Astrocyte of the spinal cord (primary cell): ENCODE measurements at places on chromosomes 3 and 15.
A peak's percentile ranks its signal among the peaks of the same experiment; 100 is the strongest.

GRCh38 chr3:26719134-26719533, 96.6 kb downstream of the LRRC3B start:
- no peak for DNase-seq

DNA sequence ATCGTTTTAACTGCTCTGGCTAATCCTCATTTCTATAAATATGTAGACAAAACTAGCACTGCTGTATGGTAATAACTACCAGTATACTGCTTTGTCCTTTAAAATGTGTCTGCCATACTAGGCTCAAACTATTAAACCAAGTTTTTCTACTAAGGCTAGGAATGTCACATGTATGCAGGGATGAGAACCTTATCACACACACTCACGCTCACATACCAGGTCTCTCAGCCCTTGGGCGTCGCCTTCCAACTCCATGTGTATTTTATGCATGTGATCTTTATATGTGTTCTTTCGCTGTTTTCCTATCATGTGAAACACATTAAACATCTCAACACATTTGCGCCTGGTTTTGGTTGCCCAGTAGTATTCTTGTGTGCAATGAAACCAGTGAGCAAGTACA, 32.6 kb downstream of the ATP2C1 start:
- no peak for DNase-seq

- DNase-seq, result no peak
Observed at GRCh38 chr3:69203631-69204314, 81.4 kb upstream of the LMOD3 start.

DNA sequence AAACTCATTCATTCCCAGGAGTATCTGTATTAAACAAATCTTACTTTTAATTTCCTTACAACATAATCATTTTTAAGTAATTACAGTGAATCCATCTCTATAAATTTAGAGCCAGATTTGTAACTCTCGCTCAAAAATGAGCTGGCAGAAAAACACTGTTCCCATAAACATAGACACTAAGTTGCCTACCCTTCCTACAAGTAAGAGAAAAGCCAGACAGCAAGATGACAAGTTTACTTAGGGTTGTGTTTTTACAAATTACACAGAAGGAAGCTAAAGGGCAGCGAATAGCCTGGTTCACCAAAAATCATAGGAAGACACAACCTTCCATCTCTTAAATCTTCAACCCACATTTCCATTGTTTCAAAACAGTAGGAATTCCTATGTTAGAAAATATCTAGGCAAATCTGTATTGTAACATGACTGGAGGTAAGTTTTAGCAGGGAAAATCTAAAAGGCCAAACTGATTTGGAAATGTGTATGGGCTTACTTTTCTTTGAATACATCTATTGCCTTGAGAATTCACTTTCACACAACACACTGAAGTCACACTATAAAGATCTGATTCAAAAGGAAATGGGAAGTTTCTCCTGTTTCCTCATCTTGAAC, 21.7 kb downstream of the HERC1 start:
- no peak for DNase-seq

- DNase-seq, result no peak
Observed at GRCh38 chr3:20912406-20912805, 726.4 kb upstream of the SGO1 start.

GRCh38 chr3:79467721-79468120, 300.1 kb downstream of the ROBO1 start:
- peak; percentile 9 for DNase-seq

GRCh38 chr3:133915685-133916658, 20.3 kb upstream of the RAB6B start:
- DNase-seq, result no peak

- no peak for DNase-seq
Observed at GRCh38 chr3:182920515-182921084, 59.7 kb downstream of the DCUN1D1 start.

DNA sequence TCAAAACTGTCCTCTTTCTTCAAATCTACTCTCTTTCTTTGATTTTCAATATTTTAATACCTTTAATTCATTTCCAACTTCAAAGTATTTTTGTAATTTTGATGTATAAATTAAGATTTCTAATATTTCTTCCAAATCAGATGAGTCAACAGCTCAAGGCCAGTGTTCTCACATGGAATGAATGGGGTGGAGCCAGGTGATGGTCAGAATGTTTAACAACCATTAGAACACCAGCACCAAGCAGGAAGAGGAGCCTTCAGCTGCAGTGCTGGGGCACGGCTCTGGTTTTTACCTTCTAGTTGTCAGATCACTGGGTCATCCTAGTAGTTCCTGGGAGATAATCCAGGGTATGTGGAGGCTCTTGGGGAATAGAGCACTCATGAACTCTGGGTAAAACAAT, 494.5 kb upstream of the PDZRN3 start:
- no peak for DNase-seq

GRCh38 chr15:55334997-55335396, 16.0 kb downstream of the PIGB start:
- no peak for DNase-seq

DNA sequence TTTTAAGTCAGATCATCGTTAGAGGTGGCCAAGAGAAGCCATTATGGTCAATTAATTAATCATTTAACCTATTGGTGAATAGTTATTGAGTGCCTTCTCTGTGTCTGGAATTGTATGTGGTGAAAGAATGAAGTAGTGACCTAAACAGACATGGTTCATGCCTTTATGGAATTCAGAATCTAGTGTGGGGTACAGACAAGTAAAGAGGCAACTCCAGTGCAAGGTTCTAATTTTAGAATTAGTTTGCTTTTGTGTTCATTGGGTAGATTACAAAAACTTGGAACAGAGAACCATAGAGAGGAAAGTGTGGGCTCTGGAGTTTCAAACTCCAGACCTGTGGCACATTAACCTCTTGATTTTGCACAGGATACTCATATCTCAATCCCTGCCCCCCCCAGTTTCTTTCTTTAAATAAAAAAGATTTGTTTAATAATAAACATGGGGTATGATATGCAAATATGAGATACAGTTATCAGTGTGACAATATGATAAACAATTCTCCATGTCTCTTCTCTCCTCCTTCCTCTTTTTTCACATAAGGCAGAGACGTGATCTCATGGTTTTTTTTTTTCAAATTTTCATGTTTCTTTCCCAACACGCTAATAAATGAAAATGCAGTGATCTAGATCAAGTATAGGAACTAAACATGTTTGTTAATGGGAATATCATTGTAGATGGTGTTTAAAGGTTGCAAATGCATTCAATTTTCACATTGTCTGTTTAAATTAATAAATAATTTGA, 117.9 kb downstream of the MITF start:
- DNase-seq, result no peak
